ENCODE measurements at places on chromosomes 16 and 17.

GRCh38 chr17:61411011-61411260, 11.3 kb downstream of the TBX2 start:
- no peak for DNase-seq

DNA sequence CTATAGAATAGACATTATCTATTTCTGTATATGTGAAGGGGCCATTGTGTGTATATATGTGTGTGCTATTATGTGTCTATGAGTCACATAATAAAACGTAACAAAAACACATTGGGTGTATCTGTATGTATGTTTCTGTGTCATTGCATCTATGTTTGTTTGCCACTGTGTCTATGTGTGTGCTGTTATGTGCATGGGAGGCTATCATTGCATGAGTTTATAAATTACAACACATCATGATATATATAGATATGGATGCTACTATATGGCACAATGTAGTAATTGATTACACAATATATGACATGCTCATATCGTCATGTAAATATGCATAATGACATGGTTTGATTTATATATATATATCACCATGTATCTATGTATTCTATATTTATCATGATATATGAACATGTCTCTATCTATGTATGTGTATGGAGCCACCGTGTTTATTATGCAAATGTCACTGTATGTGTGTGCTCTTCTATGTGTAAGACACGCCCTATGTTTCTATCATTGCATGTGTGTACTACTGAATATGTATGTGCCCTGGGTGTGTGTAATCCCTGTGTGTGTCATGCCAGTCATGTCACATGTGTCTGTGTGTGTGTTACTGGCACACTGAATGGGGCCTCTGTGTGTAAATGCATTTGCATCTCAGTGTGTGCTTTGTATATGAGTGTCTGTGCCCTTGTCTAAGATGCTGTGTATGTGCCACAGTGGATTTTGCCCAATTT, 1.4 kb upstream of the TSPOAP1 start:
- peak; percentile 65 for DNase-seq

GRCh38 chr17:66957951-66958579, 6.4 kb upstream of the CACNG4 start:
- no peak for DNase-seq

- DNase-seq: no peak
Measured at GRCh38 chr16:57807252-57807967, 5.1 kb upstream of the KIFC3 start.

GRCh38 chr17:34389126-34389750, 26.2 kb upstream of the CCL1 start:
- DNase-seq: no peak

GRCh38 chr17:43341715-43342588, 56.8 kb upstream of the ARL4D start:
- DNase-seq: no peak

DNA sequence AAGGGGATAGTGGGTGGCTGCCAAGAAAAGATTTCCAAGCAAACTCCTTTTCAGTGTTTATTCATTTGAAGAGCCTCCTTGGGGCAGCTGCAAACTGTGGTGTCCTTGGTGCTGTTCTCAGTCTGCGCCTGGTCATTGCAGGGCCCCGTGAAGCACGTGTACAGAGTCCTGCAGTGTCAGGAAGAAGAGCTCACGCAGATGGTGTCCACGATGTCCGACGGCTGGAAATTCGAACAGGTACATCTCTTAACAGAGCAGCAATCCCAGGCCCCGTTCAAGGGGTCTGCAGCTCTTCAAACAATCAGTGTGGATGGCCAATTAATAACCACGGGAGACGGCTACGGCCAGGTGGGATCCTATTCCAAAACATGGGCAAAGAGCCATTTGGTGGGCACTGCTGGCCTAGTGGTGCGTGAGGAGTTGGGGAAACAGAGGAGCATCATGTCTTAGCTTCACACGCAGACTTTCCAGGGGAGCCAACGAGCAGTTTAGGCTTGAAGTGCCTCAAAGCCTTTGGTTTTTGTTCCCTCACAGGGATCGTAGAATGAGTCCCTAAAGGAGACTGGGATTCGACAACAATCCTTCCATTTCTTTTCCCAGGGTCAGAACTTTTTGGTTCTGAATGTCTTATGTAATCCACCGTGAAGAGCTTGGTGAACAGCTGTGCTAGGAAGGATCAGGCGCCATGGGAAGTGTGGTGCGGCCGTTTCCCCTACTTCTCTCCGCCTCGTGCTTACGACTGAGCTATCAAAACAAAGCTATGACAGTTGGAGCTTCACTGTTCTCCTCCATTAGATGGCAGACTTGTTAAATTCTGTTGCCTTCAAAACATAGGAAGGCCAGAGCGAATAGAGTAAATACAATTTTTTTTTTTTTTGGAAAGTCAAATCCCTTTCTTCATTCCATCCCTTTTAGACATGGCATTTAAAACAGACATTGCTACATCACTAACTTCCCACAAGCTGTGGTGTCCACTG, 12.6 kb downstream of the KCTD2 start:
- no peak for DNase-seq

GRCh38 chr16:31475946-31476302, 4.0 kb downstream of the TGFB1I1 start:
- DNase-seq: peak; percentile 38

GRCh38 chr17:75504347-75505151, 10.8 kb downstream of the CASKIN2 start:
- peak; percentile 49 for DNase-seq

DNA sequence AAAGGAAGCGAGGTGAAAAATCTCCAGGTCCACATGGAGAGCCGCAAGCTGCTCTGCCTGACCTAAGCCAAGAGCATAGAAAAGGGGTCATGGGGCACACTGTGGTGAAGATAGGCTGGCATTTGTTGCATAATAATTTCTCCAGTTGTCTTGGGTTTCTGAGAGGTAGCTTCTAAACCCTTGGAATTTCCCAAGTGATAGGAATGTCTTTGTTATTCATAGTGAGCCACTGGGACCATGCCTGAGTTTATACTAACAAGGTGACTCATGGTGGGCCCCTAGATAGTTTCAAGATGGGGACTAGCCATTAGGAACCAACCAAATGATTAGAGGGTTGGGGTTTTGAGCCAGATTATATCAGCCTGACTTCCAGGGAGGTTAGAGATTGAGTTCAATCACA, 25.6 kb downstream of the SOST start:
- DNase-seq: no peak

DNA sequence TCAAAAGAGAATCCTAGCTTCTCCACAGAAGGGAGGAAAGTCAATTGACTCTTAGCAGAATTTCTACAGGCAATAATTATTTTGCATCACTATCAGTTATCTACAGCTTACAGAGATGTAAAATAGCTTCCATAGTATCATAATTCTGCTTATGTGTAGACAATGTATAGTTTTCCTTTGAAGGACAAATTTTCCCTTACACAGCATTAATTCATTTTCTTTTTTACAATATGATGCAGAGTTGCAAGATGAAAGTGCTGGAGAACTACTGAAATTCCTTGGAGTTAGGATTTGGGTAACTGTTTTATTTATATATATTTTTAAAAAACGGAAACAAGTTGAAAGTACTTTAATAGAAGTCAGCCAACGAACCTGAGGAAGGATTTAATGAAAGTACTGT, 111.0 kb upstream of the CPHXL start:
- DNase-seq: no peak

DNA sequence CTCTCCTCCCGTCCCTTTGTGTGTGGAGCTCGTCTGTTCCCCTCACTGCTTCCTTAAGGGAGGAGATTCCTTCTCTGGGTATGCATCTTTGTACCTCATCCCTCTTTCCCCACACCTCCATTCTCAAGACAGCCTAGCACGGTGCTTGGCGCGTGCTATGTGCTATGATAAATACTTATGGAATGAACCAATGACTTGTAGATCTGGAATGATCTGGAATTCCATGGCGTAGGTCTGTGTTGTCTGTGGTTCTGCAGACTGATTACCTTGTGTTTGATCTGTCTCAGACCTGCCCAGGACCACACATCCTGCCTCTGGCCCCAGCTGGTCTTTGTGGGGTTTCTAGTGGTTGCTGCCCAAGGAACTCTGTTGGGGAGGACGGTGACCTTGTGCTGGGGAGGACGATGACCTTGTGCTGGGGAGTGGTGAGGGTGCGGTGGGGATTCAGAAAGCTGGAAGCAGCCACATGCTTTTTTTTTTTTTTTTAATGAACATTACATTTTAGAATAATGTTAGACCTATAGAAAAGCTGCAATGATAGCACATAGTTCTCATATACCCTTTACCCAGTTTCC, 33.5 kb upstream of the ETV4 start:
- DNase-seq: no peak

GRCh38 chr17:1469231-1469852, 13.3 kb upstream of the CRK start:
- no peak for DNase-seq

DNA sequence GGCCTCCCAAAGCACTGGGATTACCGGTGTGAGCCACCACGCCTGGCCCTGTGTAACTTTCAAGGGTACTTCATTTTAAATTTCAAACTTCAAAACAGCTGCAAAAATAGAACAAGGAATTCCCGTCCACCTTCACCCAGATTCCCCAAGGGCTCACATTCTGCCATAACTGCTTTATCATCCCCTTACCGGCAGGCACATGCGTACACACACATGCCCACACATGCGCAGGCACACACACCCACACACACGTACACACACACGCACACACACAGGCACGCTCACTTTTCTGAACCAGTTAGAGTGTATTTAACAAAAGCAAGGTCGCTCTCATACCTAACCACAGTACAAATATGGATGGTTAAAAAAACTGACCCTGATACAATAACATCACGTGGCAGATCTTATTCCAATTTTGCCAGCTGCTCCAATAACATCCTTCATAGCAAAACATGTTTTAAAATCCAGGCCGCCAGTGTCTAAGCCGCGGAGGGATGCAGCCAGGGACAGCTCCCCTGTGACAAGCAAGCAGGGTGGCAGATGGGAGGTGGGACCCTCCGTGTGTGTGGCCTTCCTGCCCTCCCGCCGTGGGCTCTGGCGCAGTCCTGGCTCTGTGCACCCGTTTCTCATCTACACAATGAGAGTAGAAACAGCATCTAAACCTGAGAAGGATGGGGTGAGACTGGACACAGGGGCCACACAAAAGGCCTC, 23.1 kb downstream of the PDIA2 start:
- DNase-seq: no peak

GRCh38 chr17:65193305-65193704, 56.1 kb downstream of the RGS9 start:
- no peak for DNase-seq

DNA sequence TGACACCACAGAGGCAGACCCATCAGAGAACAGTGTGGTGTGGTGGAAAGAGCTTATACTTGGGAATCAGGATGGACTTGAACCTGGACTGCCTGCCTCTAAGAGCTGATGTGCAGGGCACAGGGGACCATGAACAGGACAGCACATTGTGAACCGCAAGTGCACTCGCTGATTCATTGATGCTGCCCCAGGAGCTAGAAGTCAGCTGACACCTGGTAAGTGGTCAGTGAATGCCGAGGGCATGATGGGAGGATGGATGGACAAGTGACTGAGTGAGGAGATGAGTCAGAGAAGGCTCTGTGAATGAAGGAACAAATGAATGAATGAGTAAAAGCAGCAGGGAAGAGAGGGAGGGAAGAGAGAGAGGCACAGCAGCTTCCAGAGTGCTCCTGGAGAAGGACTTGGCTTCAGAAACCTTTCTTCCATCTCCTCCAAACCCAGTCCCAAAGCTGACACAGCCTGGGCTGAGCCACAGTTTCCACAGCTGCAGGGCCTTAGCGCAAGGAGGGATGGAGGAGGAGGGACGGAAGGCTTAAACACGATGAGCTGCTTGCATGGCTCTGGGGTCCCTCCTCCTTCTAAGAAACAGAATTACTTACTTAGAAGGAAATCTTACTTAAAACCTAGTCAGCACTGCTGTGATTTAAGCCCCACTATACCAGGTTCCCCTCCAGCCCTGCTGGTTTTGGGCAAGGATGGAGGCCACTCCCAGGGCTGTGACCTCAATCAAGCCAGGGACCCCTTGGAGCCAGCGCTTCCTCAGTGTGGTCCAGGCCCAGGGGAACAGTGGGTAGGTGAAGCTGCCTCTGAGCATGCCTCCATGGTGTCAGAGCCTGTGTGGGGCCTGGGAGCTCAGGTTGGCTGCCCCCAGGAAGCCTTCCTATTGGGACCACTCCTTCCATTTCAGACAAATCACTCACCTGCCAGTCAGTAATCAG, 184.6 kb downstream of the TMEM132E start:
- DNase-seq: no peak

DNA sequence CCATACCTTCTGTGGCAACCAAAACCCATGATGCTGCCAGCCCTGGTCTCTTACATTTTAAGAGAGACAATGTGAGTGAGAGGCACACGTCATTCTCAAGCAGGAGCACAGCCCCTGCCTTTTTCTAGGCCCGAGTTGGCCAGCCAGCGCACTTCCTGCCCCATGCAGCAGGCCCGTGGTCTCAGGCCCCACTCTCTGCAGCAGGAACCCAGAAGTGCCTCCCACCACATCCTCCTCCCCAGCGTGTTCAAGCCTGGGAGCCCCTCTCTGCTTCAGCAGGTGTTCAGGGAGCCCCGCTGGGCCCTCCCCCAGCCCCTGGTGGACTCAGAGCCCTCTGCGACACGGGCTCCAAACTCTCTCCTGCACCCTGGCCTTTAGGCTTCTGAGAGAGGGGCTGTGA, 30.5 kb downstream of the ITGAE start:
- DNase-seq: peak; percentile 60

- DNase-seq: no peak
Measured at GRCh38 chr17:81901167-81902022, 643 bp upstream of the NPB start.

GRCh38 chr16:3642397-3643094, 11.9 kb upstream of the DNASE1 start:
- no peak for DNase-seq

DNA sequence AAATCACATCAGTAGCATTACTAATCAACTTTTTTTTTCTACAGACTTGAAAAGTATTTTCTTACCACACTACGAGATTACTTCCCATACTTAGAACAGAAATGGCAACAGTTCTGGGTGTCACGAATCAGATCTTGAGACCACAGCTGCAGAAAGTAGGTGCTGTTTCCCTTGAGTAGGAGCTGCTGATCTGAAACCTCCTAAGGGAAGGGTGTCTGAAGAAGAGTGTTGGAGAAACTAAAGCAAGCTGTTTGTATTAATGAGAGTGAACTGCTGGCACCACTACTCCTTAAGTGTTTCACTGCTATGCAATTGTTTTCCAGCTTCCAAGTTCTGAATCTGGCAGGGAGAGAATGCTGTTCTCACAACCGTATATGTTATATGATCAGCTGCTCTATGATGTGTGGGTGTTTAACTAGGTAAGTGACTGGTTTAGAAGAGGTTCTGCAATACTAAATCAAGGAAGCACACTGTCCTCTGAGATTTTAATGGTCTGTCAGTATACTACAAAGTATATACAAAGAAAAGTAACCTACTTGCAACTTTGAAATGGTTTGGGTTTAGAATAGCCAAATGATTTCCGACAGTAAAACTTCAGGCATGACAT, 3.3 kb downstream of the ZNF652 start:
- peak; percentile 13 for DNase-seq

GRCh38 chr17:17119533-17119932, 77.3 kb downstream of the MPRIP start:
- DNase-seq: peak; percentile 52

- peak; percentile 55 for DNase-seq
Measured at GRCh38 chr17:32323811-32324491, 18.0 kb downstream of the C17orf75 start.

All from CD4-positive, alpha-beta T cell treated with Interleukin-4 for 1 hour (primary cell).